Kidney capillary endothelial cell (primary cell): ENCODE measurements at places on chromosomes 5 and 9.

- no peak for DNase-seq
Measured at GRCh38 chr9:127574072-127574993, 37.7 kb upstream of the STXBP1 start.

DNA sequence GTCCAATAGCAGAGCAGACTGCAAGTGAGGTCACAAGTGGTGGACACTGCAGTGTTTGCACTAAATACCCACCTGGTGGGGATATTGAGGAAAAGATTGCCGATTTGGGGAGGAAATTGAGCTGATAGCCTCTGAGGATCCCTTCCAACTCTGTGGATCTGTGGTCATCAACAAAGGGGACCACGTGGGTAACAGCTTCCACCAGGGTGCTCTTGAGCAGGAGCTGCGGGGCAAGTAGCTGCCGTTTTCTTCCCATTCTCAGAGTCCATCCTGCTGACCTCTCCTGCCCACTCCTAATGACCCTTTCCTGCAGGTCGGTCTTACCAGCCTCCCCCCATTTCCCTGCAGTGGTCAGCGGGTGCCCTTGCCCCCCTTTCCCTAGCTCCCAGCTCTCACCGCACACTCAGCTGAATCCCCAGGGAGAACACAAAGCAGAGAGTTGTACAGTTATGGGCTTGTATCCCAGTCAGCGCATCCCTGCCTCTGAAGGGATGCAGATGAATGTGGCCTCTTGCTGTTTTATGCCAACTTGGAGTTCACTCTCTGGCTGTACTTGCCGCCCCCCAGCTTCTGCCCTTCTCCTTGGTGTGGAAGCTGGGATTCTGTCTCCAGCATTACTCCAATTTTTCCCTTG lies 18.0 kb downstream of the DAPK1 start:
- DNase-seq = peak; percentile 16

- DNase-seq = no peak
Measured at GRCh38 chr9:132849185-132849706, 28.8 kb downstream of the AK8 start.

DNA sequence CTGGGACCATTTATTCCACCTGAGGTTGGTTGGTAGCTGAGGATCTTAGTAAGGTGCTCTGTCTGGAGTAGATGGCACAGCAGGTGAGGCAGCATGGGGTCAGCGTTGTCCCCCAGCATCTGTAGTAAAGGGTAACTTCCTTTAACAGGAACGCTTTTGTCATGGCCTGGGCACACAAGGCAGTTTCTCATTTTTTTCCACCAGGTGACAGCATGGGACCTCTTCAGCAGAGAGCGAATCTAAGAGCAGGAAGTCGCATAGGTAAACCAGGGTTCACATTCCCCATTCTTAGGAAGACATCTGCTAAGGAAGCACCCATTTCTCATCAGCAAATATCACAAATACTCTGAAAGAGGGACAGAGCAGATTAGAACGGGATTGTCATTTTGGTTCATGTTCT lies 56.5 kb downstream of the GPR107 start:
- DNase-seq = no peak

GRCh38 chr5:14463629-14464028 lies 118.0 kb upstream of the OTULINL start:
- DNase-seq = no peak

GRCh38 chr9:137178939-137179630 lies 7.2 kb upstream of the TMEM210 start:
- DNase-seq = no peak

GRCh38 chr5:39148983-39149534 lies 70.3 kb downstream of the FYB1 start:
- no peak for DNase-seq
